COLO829 (cell line): ENCODE measurements at places on chromosomes 2 and 18.

DNA sequence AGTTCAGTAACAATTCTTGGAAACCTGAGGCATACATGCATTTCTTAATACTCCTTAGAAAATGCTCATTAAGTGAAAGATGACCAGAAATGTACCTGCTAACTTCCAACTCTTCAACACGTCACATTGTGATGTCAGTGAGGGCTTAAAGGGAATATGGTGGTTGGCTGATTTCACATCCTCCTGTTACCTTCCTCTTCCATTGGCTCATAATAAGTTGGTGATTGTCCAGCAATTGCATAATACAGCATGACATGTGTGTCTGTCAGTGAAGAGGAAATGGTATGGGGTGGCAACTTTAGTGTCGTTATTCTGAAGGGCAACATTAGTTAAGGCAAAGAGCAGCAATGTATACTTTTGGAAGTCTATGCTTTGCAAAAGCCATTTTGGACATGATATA is 26.0 kb downstream of the PLEK start:
- no peak for DNase-seq

- no peak for DNase-seq
Observed at GRCh38 chr18:11661430-11661829, 27.6 kb upstream of the GNAL start.

DNA sequence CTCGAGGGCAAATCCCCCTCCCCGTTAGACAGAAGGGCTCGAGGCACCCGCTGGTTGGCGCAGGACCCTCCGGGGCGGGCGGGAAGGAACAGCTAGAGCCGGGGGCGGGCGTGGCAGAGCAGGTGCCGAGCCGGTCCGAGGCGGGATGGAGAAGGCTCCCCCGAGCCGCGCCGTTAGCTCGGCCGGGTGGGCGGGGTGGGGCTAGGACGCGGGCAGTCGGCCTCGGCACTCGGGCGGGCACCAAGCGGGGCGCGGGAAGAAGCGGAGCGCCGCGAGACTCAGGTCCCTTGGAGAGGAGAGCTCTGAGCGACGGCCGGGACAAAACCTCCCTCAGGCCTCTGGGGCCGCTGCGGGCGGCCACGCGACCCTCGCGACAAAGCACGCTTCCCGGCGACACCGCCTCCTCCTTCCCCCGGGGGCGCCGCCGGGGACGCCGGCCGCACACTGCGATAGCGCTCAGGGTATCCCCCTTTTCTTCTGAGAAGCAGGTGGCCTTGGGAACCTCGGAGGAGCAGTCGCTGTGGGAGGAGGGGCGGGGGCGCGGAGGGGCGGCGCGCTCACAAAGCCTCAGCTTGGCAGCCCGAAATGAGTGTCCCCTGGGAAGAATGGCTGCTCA is 721 bp downstream of the FHOD3 start:
- DNase-seq: no peak

DNA sequence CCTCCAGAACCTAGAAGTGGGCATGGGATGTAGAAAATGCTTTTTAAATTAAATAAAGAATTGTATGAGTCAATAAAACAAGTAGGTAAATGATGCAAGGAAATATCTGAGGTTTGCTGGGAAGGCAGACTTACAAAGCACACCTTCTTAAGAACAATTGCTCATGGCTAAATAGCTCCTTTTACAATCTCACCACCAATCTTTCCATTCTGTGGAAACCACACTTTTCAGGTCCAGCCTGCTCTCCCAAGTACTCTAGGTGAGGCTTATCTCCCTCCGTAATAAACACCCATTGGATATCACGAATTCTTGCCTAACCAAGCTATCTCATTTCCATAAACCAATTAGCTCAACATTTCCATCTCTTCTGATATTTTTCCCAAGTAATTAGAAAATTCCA is 91.5 kb upstream of the SLC8A1 start:
- DNase-seq: no peak

- no peak for DNase-seq
Observed at GRCh38 chr18:2396162-2396505, 175.2 kb downstream of the METTL4 start.

DNA sequence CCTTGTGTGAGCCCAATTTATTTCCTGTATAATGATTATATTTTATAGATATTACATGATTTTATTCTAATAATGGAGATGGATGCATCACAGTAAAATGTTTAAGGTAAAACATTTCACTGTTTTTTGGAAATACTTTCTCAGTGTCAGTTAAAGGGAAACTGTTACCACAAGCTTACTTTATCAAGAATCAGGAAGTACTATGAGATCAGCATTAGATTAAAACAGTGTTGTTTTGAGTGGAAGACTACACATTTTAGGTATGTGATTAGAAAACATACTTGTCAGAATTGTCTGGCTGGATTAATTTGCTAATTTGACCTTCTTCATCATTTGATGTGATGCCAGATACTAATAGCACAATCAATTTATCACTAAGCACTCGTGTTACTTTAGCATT is at the start of gene HRH4:
TSS of gene HRH4 (plus strand) at position 250 of the 400 bp plus-strand sequence. CDS start at position 342, 92 bp downstream.
- no peak for DNase-seq

DNA sequence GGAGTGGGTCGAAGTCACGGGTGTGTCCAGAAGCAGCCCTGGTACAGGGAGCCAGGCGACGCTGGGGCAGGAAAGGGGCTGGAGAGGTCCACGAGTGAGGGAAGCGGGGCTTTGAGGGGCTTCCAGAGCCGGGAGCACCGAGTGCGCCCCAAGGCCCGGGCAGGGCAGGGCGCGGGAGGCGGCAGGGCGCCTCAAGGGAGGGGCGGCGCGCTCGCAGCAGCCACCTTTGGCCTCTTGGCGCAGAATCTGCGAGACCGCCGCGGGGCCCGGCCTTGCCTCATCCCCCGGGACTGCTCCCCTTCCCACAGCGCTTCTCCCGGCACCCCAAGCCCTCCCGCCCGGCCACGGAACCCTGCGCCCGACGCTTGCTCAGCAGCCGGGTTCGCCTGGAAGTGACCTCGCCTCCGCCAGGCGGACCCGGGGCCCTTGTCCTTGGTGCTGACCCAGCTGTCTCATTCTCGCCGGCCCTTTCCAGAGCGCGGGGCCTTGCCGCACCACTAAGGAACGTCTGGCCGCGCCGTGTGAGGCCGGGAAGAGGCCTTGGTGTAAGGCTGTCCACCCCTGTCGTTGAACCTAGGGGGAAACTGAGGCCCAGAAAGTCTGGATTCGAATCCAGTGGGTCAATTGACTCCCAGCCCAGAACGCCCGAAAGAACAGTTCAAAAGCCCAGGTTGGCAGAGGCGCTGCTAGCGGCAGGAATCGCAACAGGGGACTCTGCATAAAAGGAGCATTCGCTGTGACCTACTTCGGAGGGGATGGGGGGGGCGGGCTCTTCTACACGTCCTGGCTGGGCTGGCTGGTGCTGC is 584 bp upstream of the DNER start:
- peak; percentile 58 for DNase-seq

GRCh38 chr2:188378371-188378950 is 86.8 kb downstream of the GULP1 start:
- DNase-seq: no peak

DNA sequence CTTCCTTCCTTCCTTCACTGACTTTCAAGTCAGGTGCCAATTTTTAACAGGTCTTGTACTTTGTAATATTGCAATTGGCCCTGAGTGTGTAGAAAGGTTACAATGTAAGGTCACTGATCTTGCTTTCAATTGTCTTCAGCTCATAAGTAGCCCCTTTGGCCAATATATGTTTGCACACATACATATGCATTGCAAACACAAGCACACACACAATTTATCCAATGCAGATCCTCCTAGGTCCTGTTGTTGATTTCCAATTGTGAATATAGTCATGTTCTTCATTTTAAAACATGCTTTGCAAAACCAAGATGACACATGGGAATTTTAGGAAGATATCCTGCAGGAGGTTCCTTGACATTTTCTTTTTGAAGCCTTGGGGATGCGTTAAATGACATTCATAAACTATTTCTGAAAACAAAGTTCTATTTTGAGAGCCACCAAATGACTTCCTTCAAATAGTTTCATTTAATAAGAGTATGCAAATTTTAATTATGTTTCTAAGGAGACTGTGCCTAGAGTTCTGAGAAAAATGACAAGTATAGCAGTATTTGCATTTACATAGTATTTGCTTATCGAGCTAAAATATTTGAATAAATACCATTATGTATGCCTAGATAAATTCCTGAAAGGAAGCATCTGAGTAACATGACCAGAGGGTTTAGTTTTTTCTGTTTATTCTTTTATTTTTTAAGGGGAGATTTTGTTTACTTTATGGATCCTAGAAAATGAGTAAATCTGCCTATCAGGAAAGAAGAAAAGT is 117.1 kb upstream of the TMEFF2 start:
- no peak for DNase-seq

GRCh38 chr2:23541503-23542229 is 156.7 kb downstream of the KLHL29 start:
- no peak for DNase-seq
